Caki2 (cell line): ENCODE measurements at places on chromosomes 13 and 19. TPM values are rescaled to one million over a fixed set of nuclear protein-coding genes. Genes with fewer than 3 reads are reported as not detected.

Gene CRTC1
- 1.6 and 4.5 TPM in 2 replicates for total RNA-seq

Gene RPL36
- total RNA-seq: 598 and 658 TPM in 2 replicates

Gene S1PR2
- 1.9 and 2.5 TPM in 2 replicates for total RNA-seq

Gene ETHE1
- total RNA-seq: 206 and 293 TPM in 2 replicates

Gene ZNF414
- total RNA-seq: 0.81 TPM in 1 of 2 replicates, not detected in the other

Gene ZNF470
- total RNA-seq: 1.7 and 3.6 TPM in 2 replicates

Gene RUVBL2
- 493 and 608 TPM in 2 replicates for total RNA-seq

Gene LILRA6
- not detected in 2 replicates for total RNA-seq

Gene C1QTNF9
- 0.09 TPM in 1 of 2 replicates, not detected in the other for total RNA-seq

GRCh38 chr13:87666831-87667230, 4.3 kb upstream of the SLITRK5 start:
- no peak for DNase-seq

GRCh38 chr19:21593008-21593481, 87.6 kb downstream of the ZNF429 start:
- no peak for DNase-seq

GRCh38 chr13:45341799-45342500, 967 bp upstream of the TPT1 start:
- DNase-seq: peak; percentile 83

GRCh38 chr19:7312816-7313215, 18.6 kb upstream of the INSR start:
- DNase-seq: no peak

- DNase-seq: no peak
Observed at GRCh38 chr13:54628383-54628782, 1599.8 kb downstream of the OLFM4 start.

- DNase-seq: no peak
Observed at GRCh38 chr19:3478409-3479176, 1.7 kb downstream of the SMIM24 start.

DNA sequence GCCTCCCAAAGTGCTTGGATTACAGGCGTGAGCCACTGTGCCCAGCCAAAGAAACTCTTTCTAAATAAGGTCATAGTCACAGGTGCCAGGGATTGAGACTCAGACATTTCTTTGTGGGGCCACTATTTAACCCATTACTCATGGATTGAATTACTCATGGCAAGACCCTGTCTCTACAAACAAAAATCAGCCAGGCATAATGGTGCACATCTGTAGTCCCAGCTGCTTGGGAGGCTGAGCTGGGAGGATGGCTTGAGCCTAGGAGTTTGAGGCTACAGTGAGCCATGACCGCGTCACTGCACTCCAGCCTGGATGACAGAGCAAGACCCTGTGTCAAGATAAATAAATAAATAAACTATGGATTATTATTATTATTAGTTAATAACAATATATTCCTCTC, 3.6 kb upstream of the KLF2 start:
- DNase-seq: no peak

DNA sequence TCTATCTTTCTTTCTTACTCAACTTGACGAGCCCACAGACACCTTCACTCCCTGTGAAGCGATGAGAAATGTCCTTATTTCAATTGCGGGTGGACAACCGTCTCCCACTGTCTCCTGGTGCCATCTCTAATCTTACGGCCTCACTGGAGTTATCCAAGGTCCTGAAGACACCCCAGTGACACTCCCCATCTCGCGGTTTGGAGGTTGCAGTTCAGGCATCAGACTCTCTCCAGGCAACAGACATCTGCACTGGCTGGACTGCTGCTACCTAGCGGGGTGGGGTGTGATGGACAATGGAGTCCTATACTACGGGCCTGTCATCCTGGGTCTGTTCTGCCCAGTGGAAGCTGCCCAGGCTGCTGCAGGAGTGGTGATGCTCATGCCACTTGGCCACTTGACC, 18.3 kb upstream of the IRS2 start:
- DNase-seq: no peak

DNA sequence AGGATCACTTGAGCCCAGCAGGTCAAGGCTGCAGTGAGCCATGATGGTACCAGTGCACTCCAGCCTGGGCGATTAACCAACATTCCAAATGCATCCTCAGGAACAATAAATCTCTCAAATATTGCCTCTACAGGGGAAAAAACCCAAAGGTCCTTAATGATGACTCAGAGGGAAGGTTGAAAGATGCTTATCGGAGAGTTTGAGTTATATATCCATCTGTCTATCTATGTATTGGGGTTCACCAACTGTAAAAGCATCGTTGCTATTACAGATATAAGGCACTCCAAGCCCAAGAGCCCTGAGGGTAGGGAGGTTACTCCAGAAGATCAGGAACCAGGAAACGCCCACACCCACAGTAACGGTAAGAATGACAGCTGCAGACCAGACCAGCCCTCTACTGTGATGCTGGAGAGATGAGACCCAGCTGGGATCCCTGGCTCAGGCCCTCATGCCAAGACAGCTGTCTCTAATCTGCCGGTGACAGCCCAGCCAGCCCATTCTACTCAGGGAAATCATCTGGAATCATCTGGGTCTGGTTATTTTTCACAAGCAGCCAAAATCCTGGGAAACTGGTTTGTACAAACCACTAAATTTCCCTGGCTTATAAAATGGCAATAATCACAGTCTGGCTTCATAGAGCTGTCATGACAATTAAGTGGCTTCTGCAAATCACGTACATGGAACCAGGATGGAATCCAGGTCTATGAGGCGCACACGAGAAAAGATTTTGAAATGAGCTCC, 23.8 kb downstream of the TEX101 start:
- no peak for DNase-seq

GRCh38 chr13:51601601-51602565, 17.6 kb downstream of the WDFY2 start:
- DNase-seq: no peak

DNA sequence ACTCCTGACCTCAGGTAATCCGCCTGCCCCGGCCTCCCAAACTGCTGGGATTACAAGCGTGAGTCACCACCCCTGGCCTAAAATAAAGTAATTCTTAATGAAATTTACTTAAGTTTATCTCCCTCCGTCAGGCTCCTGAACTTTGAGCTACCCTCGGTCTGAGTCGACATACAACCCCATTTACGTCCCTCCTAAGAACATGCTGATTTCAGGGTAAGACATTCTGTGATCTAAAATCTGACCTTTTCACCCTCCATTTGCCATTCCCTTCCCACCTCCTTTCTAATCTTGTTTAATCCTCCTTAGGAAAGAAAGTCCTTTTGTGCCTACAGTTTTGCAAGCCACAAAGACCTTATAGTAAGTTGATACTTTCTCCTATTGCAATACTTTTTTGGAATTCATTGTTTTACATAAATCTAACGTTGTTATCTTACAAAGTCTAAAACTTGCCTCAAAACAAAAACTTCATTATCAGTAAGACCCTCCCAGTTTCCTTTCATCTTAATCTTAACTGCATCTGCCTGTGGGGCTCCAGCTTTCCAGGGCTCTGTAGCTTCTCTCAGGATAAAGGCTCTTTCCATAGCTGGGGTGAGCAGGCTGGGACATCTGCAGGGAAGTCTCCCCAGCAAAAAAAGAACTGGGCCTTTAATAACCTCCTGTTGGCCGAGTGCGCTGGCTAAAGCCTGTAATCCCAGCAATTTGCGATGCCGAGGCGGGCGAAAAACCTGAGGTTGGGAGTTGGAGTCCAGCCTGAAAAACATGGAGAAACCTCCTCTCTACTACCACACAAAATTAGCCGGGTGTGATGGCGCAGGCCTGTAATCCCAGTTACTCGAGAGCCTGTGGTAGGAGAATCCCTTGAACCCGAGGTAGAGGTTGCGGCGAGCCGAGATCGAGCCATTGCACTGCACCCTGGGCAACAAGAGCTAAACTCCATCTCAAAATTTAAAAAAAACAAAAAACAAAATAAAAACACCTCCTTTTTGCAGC, 143.1 kb downstream of the ZNF737 start:
- no peak for DNase-seq

DNA sequence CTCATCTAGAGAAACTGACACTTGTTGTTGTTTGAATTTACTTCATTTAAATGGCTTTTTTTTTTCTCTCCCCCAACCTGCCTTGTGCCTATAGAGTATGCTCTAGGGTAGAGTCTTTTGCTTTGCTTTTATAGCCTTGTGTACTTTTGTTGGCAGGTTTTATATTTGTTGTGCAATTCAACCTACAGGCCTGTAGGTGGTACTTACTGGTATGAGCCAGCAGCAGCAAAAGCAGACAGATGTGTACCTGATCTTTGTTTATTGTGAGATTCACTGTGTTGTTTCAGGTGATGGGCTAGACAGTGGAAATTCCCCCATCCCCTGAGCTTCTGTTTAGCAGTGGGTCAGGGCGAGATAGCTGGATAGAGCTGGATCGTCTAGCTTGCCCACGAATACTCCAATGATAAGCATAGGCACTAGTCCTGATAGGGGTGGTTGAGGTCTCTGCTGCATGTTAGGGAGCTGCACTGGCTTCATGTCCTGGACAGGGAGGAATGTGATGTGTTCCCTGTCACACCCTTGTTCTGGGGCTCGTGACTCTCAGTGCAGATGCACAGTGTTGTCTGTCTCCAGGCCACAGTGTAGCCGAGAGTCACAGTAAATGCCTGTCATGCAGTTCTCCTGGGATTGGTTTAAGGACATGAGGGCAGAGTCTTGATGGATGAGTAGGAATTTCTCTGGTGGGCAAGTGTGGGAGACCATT, 21.3 kb downstream of the DNAJC3 start:
- no peak for DNase-seq

GRCh38 chr19:11446652-11447301, 11.3 kb downstream of the PRKCSH start:
- no peak for DNase-seq

GRCh38 chr19:10864538-10864899, 6.8 kb upstream of the CARM1 start:
- peak; percentile 67 for DNase-seq

DNA sequence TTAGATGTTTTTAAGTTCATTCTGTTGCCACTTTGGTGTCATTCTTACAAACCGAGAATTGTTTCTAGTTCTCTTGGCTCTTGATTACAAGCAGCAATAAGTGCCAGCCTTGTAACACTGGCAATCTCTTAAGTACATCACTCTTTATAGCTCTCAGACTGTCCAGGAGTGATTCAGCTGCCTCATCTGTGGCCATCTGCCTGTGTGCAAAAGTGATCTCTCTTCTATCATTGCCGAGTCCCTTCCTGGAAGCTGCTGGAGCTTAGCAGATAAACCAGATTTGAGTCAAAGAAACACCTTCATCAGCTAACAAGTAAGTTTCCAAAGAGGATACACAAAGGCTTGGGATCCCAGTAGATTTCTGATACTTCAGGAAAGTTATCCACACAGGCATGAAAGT, 23.2 kb downstream of the STOML3 start:
- no peak for DNase-seq

GRCh38 chr19:33690378-33691029, 68.8 kb downstream of the CHST8 start:
- DNase-seq: no peak

DNA sequence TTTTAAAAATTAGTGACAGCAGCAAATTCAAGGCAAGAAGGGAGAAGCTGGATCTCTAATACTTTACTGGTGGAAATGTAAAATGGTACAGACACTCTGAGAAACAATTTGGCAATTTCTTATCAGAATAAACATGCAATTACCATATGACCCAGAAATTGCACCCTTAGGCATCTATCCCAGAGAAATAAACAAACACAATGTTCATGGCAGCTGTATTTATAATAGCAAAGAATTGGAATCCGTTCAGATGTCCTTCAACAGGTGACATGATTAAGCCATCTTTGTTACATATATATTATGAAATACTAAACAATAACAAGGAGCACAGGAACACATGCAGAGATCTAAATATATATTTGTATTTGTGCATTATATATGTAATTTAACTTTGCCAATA, 756.5 kb downstream of the SLITRK1 start:
- DNase-seq: no peak

GRCh38 chr19:2926341-2927031, 18.3 kb downstream of the ZNF77 start:
- no peak for DNase-seq

GRCh38 chr13:40639221-40639681, 27.2 kb downstream of the FOXO1 start:
- DNase-seq: no peak

DNA sequence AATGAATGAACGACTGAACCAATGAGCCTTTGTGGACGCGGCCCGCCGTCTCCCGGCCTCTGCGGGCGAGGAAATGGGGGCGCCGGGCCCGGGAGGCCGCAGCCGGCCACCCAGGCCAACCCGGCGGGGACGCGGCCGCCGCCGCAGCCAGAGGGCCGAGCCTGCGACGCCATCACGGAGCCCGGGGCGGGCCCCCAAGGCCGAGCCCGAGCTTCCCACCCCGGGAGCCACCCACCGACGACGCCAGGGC, 216 bp downstream of the SUGP2 start:
- no peak for DNase-seq

GRCh38 chr19:45117167-45117594, 24.2 kb downstream of the PPP1R37 start:
- DNase-seq: no peak

DNA sequence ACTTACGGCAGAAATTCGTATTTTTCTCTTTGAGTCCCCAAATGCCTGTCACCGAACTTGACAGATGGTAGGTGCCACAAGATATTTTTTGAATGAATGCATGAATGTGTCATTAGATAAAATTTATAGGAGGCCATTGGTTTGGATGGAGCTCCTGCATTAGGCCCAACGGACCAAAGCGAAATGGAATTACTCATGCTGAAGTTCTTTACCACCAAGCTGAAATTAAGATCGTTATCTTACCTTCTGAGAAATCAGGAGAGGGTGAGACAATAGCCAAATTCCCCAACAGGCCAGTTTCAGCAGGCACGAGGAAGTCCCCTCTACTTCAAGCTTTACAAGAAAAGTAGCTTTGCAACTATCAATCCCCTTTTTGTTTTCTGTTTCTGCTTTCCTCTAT, 452.5 kb upstream of the ARGLU1 start:
- DNase-seq: no peak

DNA sequence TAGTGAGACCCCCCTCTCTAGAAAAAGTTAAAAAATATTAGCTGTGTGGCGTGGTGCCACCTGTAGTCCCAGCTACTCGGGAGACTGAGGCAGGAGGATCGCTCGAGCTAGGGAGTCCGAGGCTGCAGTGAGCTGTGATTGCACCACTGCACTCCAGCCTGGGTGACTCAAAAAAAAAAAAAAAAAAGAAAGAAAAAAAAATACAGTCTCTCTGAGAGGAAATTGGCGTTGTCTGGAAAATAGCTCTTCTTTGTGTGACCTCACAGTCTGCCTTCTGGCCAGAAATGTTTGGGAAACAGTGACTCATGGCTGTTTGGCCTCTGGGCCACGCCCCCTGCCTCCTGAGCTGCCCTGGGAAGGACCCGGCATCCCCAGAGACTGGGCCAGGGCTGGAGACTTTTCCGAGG, 10.7 kb downstream of the MARCHF2 start:
- DNase-seq: peak; percentile 91

- no peak for DNase-seq
Observed at GRCh38 chr19:47464675-47465419, 6.8 kb downstream of the SLC8A2 start.

GRCh38 chr19:2055931-2056836, 5.1 kb upstream of the MKNK2 start:
- peak; percentile 63 for DNase-seq
